ENCODE measurements at places on chromosomes 4 and X. TPM values are rescaled to one million over a fixed set of nuclear protein-coding genes. Genes with fewer than 3 reads are reported as not detected.

DNA sequence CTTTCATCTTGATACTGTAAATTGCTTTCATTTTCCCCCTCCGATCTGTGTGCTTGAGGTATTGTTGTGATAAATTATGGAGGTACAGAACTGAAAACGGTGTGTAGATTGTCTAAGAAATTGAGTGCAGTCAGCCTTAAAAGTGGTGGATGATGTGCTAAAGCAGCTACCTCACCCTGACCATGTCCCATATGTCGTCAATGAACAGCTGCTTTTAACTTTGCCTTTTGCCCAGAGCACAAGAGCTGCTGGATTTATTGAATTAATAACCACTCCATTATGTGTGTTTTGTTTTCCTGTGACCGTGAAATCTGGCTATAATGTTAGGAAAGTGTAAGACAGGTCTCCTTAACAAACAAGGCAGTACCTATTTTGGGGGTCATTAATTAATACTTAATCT lies 581.9 kb upstream of the PITX2 start:
- DNase-seq = no peak

- DNase-seq = no peak
Observed at GRCh38 chr4:74487771-74488170, 42.8 kb downstream of the AREG start.

- DNase-seq = no peak
Observed at GRCh38 chr4:7132730-7133582, 59.4 kb upstream of the SORCS2 start.

DNA sequence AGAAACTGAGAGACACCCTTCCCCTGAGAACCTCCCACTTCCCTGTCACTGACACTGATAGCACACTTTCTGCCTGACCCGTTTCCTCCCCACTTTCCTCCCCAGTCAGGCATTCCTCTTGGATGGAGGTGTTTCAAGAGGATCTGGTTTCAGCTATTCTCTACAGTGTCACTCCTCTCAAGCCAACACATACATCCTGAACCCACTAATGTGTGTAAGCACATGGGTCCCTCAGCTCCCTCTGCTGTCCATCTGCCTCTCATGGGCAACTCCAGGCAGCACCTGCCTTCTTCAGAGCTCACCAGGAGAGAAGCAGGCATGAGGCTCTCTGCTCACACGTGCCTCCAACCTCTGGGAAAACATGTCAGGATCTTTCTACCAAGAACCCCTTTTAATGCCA lies 207.6 kb downstream of the NAF1 start:
- DNase-seq = no peak

- DNase-seq = no peak
Observed at GRCh38 chrX:79235899-79236298, 91.4 kb downstream of the GPR174 start.

DNA sequence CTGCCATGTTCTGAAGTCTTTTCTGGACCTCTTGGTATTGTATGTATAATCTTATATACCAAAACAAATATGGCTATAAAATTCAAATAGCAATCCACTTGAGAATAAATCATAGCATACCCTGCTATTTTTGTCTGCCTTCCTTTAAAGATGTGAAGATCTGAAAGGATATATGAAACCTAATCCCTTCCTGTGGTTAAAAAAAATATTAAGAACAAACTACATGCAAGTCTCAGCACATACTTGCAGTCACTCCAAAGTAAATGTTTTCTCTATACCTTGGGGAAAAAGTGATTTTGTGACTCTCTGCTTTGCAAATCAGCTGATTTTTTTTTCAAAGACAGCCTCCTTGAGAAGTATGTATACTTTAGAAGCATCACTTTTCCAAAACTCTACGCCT lies 322.9 kb downstream of the ANKRD50 start:
- DNase-seq = peak; percentile 43

- no peak for DNase-seq
Observed at GRCh38 chrX:71606536-71607216, 11.6 kb downstream of the CXCR3 start.

- DNase-seq = no peak
Observed at GRCh38 chr4:97457253-97457652, 686.0 kb downstream of the STPG2 start.

DNA sequence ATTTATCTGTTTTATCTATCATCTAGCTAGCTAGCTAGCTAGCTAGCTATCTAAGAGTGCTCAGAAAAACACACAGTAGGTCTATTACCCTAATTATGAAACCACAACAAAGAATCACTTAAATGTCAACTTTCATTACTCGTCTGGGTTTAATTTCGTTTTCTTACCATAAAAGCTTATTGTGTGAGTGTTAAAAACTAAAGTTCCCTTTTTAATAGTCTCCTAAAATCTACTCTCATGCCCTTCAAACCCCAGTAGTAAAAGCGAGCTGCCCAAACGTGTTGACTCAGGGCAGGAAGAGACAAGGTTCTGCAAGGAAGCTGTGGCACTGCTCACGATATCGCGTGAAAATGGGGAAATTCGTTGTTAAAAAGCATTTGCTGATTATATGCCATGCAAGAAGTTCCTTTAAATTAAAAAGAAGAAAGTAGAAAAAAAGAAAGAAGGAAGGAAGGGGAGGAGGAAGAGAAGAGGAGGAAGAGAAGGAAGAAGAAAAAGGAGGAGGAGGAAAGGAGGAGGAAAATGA lies 595 bp downstream of the MBNL3 start:
- DNase-seq = peak; percentile 33

- no peak for DNase-seq
Observed at GRCh38 chr4:47313384-47313783, 150.1 kb downstream of the COMMD8 start.

Gene MND1
- 4.5 TPM for polyA plus RNA-seq

Gene SATL1
- polyA plus RNA-seq = not detected

- peak; percentile 11 for DNase-seq
Observed at GRCh38 chr4:107619066-107619465, 101.0 kb downstream of the PAPSS1 start.

- DNase-seq = peak; percentile 20
Observed at GRCh38 chrX:13868591-13868990, 51.7 kb upstream of the GPM6B start.

DNA sequence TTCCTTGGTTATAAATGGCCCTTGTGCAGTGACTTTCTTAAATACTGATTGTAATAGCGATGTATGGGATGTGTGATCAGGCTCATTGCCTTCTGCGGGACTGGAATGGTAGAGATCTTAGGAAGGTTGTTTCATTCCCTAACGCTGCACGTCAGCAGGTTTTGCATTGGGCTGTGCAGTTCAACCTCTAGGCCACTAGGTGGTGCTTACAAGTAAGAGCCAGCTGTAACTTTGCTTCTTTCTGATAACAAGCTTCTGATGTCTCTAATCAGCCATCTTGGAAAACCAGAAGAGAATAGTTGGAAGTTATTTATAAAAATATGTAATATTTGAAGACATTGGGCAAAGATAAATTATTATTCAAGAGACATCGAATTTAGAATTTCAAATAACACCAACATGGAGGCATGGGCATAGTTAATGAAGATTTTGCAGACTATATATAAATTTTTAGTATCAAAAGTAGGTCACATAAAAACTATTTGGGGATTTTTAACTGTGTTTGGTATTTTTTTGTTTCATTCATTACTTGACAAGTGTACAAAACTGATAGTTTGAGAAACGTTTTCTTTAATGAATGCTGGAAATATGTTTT lies 339.7 kb upstream of the PCDH7 start:
- DNase-seq = peak; percentile 40

DNA sequence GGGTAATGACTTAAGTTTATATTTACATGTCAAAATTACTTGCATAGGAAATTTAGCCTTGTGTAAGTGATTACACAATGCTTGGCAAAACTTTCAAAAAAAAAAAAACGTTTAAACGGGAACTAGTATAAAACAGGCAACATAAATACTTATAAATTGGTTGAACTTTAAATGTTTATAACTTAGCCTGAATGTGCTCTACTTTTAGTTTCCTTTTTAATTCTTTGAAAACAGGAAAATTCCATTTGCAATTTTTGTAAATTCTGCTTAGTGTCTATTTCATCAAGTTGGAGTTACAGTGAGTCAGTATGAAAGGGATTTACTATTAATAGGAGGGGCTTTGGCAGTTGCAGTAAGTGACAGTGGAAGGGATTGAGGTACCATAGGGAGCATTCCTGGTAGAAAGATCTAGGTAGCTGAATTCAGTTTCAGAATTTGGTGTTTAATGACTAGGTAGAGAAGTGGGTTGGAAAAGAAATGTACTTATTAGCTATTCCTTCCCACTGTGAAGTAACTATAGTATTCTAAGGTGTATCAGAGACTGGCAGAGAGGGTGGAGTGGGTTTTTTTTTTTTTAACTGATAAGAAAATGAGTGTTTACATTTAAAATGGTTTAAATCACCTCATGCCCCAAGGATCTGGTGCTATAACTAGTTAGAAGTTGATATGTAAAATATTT lies 2.8 kb downstream of the STAG2 start:
- DNase-seq = no peak

GRCh38 chr4:84948056-84948455 lies 18.4 kb downstream of the WDFY3 start:
- DNase-seq = no peak

GRCh38 chr4:102525097-102525496 lies 23.9 kb downstream of the NFKB1 start:
- DNase-seq = peak; percentile 58

Gene HTR2C
- polyA plus RNA-seq = not detected

GRCh38 chr4:1022739-1023066 lies 11.3 kb downstream of the FGFRL1 start:
- DNase-seq = no peak

DNA sequence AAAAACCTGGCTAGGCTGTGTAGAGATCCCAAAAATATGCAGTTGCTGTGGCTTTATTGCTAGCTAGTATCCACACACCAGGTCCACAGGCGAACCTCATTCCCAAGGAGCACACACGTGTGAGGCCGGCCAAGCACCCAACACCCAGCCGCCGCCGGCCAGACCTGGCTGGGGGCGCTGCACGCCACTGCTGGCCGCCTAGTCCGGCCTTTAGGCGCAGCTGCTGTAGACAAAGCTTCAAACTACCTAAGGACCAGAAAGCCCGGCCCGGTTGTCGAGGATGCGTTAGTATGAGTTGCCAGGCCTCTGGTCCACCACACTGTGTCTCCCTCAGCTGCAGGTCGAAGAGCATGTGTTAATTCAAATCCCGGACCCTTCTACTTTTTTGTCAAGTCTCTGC lies 3.1 kb downstream of the POU3F4 start:
- no peak for DNase-seq

DNA sequence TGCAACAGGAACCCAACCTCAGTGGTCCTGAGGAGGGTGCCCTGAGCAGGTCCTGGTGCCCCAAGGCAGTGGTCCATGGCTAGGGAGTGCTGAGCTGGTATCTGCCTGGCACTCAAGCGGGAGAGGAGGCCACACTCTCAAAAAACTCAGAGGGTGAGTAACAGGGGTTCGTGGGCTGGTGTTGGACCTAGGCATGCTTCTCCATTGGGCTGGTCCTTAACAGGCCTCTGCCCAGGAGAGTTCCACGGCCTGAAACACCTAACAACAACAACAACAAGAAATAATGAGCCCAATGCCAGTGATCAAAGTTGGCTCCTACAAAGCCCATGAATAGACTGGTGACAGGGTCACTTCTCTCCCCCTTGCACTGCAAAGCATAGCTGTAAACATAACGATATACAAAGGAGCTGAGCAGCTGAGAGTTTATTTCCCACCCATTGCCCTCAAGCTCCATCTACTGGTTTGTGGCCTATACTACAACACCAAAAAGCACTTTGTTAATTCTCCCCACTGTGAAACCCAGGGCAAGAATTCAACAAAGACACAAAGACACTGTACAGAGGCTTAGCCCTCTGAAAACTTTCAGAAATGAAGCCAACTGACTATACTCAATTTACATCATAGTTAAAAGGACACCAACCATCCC lies 736.1 kb upstream of the ADGRL3 start:
- DNase-seq = peak; percentile 10

Gene MID1
- polyA plus RNA-seq = 15.9 TPM

GRCh38 chr4:9703391-9703790 lies 78.0 kb upstream of the DRD5 start:
- DNase-seq = peak; percentile 34

Gene P2RY8
- polyA plus RNA-seq = not detected

GRCh38 chr4:131288441-131288840 lies 1860.7 kb upstream of the PCDH10 start:
- DNase-seq = no peak

Gene ZCCHC18
- polyA plus RNA-seq = 1.5 TPM

Gene TEX11
- polyA plus RNA-seq = not detected

Gene TRIM75
- not detected for polyA plus RNA-seq

Measured in mammary epithelial cell (primary cell).